ENCODE measurements at places on chromosomes 3 and 15. TPM values are rescaled to one million over a fixed set of nuclear protein-coding genes. Genes with fewer than 3 reads are reported as not detected.

The TUSC7 gene
- not detected for total RNA-seq

The PLA2G4E gene
- total RNA-seq = not detected

The SST gene
- total RNA-seq = not detected

The PROS1 gene
- total RNA-seq = 52.6 TPM

DNA sequence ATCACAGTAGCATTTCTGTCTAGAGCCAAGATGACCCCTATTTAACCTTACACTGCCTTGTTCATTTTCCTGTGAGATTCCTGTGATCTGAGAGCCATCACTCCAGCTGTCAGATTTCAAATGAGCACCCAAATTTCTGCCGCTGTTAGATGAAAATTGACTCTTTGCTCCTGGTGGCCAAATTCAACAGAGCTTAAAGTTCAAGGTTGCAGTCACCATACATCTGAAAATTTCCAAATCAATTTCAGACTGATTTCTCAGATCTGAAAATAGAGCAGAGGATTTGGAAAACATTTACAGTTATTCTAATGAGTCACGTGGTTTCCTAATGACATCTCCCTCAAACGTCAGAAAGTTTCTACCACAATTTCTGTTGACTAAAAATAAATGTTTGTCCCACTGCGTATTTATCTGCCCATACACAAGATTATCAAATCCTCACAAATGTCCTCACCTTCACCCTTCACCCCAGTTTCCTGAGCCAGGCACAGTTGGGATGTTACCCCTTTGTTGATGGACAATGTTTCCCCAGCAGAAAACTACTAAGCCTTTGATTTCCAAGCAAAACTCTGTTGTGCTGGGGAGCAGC, 16.4 kb downstream of the HDC start:
- no peak for DNase-seq

GRCh38 chr3:147391781-147392624, 14.3 kb downstream of the ZIC4 start:
- DNase-seq = no peak

GRCh38 chr3:178947738-178948137, 123.9 kb downstream of the ZMAT3 start:
- DNase-seq = no peak

The SLC6A20 gene
- total RNA-seq = 20.1 TPM

- DNase-seq = no peak
Measured at GRCh38 chr3:139561959-139562676, 22.6 kb upstream of the RBP1 start.
